ENCODE measurements at places on chromosomes 6 and 20. TPM values are rescaled to one million over a fixed set of nuclear protein-coding genes. Genes with fewer than 3 reads are reported as not detected.

Gene TFAP2D
- not detected for total RNA-seq

DNA sequence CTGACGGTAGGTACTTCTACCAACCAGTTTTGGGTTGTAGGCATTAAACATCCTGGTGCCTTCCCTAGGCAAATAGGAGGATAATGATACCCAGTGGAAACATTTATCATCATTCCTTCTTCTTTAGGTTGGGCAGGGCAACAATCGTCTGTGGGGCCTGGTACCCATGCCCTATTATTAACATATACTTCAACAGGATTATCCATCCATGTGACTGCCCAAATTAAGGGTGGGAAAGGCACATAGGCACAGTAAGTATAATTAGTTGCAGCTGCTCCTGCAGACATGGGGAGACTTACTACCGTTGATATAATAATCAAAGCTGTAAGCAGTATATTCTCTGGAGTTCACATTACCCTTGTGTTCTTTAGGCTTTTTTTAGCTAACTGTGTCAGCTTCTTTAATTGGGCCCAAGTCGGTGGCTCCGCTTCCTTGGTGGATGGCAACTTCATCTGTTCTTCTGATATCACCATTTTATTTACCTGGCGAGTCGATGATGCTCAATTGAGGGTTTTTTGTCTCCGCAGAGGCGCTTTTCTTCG is 16.8 kb downstream of the RPL7L1 start:
- no peak for DNase-seq

DNA sequence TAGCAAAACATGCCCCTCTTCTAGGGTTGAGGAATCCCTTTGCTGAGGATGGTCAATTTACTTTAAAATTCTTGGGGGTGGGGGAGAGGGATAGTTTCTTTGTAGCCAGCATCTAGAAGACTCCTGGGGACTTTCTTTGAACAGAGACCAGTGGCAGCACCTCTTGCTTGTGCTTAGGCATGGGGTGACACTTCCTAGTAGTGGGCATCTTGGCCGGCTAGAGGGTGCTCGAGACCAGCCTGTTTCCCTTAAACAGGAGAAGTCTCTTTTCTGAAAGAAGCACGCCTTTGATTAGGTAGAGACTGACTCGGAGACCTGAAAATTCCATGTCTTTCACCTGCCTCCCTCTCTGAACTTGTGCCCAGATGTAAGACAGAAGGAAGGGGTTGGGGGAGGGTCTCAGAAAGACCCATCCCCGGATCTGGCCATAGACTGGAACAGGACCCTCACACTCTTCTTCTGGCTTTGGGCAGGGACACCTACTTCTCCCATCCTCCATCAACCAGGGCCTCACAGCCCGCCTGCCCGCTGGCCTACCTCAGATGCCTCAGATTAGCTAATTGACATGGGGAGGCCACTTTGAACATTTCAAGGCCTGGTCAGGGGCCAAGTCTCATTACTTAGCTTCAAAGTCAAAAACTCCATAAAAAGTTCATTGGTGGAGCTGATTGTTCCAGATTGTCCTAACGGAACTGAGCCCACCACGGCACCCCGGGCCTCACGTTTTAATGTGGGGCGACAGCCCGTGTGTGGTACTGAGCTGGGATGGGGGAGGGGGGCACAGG is 172.2 kb downstream of the CDC5L start:
- DNase-seq, result no peak

Gene WFDC10B
- total RNA-seq, result not detected

DNA sequence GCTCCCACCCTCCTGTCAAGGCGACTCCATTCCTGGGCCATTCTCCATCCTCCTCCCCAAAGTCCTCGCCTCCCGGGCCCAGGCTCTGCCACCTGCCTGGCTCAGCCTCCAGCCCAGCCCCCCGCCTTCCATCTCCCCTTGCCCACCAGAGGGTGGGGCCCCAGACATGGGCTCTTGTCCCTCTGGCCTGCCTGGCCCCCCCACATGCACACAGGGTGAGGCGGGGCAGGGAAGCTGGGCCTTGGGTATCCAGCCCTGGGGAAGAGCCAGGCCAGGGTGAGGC is 95.2 kb downstream of the YTHDF1 start:
- no peak for DNase-seq

GRCh38 chr6:65627015-65627414 is 80.0 kb downstream of the EYS start:
- DNase-seq, result no peak

GRCh38 chr20:31820228-31820627 is 1.1 kb downstream of the MYLK2 start:
- DNase-seq, result no peak

GRCh38 chr6:83509441-83509840 is 2.9 kb upstream of the PRSS35 start:
- no peak for DNase-seq

DNA sequence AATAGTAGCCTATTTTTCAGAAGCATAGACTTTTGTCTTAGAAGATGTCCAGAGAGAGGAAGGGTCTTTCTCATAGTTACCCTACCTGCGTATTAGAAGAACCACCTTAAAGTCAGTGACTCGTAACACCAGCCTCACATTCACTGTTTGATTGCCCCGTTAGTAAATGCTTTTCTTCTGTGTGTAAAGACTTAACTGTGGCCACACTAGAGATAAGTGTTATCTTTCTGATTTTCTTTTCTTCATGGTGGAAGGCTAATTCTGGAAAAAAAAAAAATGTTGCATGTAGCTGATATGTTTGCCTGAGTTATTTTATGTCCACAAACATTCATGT is 83.9 kb downstream of the SAMD3 start:
- DNase-seq, result no peak

GRCh38 chr20:54062812-54063280 is 7.5 kb downstream of the BCAS1 start:
- no peak for DNase-seq

DNA sequence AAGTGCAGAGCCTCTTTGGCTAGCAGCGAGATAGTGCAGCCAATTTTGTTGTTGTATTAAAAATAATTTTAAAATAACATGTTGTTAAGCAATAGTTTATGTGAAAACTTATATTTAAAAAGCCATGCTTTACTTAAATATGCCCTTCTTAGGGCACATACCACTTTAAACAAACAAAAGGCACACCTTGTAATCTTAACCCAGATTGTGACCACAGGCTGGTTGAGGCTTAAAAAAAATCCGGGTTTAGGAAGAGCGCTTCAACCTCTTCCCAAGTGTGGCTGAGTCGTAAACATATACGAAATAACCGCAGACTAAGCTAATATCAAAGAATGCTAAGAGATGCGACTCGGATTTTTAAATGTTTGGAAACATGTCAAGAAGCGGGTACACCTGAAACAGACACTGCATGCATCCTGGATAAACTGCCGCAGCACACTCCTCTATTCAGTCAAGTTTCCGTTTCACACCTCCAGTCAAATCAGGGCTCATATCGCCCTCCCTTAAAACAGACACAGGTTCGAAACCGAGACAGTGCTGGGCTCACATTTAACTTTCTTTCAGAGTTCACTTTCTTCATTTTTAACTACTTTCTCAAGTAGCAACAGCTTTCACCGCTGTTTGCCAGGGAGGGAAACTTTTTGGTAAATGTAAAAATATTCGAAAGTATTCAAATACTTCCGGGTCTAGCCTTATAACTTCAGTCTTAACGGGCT is 1.5 kb downstream of the DEK start:
- DNase-seq, result no peak

- DNase-seq, result no peak
Observed at GRCh38 chr6:11665604-11666326, 112.8 kb downstream of the ADTRP start.

DNA sequence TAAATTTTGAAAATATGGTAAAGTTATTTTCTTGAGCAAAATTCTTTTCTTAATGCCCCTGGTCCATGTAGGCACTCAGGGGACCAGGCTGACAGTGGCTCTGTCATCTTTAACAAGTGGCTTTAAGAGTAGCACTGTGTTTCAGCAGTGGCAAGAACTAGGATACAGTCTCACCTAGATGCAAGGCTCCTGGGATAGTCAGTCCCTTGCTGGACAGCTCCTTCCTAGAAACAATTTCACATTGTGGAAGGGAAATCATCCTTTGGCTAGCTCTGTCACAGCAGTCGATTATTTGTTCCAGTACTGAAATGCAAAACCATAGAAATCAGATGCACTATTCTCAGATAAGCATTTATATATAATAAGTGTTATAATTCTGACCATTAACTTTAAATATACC is 175.4 kb upstream of the KCNQ5 start:
- DNase-seq, result no peak

GRCh38 chr20:57977569-57977968 is 250.9 kb downstream of the ANKRD60 start:
- DNase-seq, result no peak

GRCh38 chr6:108884211-108885059 is 36.2 kb downstream of the ARMC2 start:
- no peak for DNase-seq

DNA sequence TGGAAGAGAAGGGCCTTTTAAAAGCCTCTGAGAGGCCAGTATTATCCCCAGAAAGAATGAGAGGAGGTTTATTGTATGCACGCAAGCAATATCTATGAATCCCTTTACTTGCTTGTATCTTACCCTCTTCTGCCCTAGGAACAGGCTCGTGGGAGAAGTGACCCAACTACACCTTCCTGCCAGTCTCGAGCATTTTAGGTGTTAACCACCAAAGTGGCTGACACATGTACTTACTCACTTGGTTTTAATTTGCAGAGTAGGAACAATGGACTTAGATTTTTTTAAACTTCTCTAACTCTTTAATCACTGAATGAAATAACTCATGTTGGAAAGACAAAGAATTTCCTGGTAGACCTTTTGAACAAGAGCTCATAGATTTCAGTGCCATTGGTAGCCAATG is 296.9 kb downstream of the PLCB1 start:
- DNase-seq, result no peak

Data from osteocyte (in vitro differentiated cells).